HEK293T (cell line): ENCODE measurements at places on chromosomes 16 and 17.

- DNase-seq, result no peak
These were observed 58.3 kb downstream of the SREBF1 start for GRCh38 chr17:17778308-17779014.

GRCh38 chr16:19437280-19437679, 19.6 kb downstream of the TMC5 start:
- no peak for DNase-seq

GRCh38 chr16:21708533-21709115, 44.9 kb downstream of the OTOA start:
- peak; percentile 66 for DNase-seq

DNA sequence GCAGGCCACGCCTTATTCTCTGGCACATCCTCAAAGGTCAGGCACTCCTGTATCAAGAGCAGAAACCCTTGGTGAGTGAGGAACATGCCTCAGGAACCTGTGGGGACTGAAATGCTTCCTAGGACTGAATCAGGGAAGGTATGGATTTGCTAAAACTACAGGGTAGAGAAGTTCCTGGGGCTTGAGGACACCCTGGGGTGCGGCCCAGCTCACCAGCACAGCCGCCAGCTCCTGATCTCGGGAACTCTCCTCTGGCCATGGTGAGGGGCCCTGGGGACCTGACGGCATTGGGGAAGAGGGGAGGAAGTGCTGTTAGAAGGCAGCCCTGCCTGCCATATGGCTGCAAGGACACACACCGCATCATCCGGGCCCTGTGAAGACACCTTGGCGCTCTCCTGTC, 7.5 kb downstream of the ZSCAN10 start:
- no peak for DNase-seq

DNA sequence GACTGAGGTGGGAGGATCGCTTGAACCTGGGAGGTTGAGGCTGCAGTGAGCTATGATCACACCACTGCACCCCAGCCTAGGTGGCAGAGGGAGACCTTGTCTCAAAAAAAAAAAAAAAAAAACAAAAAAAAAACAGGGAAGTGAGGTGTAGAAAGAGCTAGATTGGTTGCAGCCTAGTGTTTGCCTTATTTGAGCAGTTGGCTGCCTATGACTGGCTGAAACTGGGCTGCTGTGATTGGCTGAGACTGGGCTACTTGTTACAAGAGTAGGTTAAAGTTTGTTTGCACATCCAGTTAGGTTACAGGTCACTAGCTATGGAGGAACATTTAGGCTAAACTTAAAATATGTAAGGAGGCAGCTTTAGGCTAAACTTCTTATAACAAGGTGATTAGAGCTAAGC, 5.7 kb downstream of the DHRS7B start:
- DNase-seq, result no peak

GRCh38 chr16:53597776-53598175, 94.8 kb upstream of the AKTIP start:
- no peak for DNase-seq

DNA sequence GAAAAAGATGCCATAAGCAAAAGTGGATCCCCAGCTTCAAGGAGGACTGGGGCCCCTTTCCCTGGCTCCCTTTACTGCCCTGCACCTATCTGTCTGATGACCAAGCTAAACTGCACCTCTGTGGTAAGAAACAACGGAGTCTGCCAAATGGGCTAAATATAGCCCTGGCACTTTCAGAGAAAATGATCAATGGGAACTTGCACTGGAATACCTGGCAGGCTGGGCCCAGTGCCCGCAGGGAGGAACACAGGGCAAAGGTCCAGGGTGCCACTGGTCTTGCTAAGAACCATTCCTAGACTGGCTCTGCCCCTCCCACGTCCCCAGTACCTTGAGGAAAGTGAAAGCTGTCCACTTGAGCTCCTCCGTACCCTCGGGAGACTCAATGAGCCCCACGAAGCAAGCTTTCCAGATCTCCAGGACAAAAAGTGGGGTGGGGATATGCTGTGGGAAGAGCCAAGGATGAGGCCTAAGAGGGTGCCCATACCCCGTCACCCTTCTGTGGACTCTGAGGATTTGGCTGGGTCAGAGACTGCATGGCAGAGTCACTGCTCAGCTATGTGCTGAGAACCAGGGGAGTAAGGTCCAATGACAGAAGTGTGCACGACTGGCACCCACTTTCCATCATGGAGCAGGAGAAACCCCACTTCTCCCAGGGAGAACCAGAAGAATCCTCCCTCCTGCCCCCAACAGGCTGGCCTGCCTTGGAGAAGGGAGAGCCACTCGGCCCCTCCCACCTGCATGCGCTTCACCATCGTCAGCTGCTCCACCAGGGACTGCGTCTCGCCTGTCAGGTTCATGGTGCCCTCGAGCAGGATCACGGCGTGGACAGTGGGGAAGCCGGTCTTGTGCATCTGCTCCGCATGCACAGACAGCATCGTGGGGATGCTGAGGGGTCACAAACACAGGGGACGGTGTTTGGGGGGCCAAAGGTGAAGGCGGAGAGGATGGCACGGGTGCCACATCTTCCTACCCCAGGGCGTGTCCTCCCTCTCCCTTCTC, 17.4 kb downstream of the CSF3 start:
- no peak for DNase-seq

GRCh38 chr17:40479754-40480480, 21.5 kb downstream of the TNS4 start:
- no peak for DNase-seq

- no peak for DNase-seq
These were observed 88.8 kb downstream of the CYLD start for GRCh38 chr16:50830698-50831097.

DNA sequence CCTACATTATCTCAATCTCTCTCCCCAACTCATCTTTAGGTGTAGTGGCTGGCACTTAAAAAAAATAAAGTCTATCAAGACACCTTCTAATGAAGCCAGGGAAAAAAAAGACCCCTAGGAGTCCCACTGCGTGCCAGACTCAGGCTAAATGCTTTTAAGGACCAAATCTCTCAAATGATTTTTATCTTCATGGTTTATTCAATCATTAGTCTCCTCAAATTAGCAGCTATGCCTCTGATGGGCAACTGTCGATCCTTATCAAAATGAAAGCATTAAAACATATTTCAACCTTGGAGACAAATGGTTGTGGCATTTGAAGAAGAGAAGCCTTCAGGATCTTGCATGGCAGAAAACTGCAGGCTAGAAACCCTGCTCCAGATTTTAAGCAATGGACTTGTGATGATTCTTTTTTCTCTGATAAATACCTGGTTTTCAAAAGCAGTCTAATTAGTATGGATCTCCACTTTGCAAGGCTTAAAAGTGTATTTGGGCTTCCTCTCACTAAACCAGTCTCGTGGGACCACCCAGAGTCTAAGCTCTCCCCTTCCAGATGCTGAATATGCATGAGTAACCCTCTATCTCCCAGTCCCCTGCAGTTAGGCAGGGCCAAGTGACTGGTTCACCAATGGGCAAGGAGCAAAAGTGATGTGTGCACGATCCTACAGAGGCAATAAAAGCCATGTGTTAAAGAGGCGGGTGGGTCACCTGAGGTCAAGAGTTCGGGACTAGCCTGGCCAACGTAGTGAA, 14.9 kb downstream of the ITPRIPL2 start:
- DNase-seq, result no peak

DNA sequence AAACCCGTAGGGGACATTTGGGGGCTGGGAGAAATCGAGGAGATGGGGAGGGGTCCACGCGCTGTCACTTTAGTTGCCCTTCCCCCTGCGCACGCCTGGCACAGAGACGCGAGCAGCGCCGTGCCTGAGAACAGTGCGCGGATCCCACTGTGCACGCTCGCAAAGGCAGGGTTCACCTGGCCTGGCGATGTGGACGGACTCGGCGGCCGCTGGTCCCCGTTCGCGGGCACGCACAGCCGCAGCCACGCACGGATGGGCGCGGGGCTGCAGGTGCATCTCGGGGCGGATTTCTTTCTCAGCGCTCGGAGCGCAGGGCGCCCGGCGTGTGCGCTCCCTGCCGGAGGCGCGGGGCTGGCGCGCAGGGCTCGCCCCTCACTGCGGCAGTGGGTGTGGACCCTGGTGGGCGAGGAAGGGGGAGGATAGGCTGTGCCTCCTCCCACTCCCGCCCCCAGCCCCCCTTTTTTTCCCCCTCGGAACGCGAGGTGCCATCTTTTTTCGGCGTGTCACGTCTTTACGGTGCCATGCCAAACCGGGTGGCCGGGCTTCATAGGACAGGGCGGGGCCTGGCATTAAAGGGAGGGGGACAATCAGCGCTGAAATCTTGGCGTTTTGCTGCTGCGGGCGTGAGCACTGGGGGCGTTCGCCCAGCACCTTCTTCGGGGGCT, 1.1 kb downstream of the MAPT start:
- peak; percentile 44 for DNase-seq

- DNase-seq, result no peak
These were observed 489 bp downstream of the ZC3H18 start for GRCh38 chr16:88570691-88571092.

DNA sequence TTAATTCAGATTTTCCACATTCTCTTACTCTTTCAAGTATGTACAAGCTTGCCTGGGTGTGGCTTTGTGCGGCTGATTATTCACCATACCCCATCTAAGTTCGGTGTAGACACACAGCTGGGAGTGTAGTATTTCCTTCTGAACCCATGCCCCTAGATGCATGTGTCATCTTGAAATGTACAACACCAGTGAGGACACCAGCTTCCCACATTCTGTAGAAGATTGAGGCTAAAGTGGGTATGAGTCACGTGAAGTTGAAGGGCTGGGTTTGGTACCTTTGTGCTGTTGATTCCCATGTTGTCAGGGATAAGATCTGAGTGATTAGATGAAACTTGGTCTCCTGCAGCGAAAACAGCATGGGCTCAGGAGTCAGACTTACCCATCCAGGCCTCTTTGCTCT, 14.6 kb upstream of the DHX8 start:
- DNase-seq, result no peak

DNA sequence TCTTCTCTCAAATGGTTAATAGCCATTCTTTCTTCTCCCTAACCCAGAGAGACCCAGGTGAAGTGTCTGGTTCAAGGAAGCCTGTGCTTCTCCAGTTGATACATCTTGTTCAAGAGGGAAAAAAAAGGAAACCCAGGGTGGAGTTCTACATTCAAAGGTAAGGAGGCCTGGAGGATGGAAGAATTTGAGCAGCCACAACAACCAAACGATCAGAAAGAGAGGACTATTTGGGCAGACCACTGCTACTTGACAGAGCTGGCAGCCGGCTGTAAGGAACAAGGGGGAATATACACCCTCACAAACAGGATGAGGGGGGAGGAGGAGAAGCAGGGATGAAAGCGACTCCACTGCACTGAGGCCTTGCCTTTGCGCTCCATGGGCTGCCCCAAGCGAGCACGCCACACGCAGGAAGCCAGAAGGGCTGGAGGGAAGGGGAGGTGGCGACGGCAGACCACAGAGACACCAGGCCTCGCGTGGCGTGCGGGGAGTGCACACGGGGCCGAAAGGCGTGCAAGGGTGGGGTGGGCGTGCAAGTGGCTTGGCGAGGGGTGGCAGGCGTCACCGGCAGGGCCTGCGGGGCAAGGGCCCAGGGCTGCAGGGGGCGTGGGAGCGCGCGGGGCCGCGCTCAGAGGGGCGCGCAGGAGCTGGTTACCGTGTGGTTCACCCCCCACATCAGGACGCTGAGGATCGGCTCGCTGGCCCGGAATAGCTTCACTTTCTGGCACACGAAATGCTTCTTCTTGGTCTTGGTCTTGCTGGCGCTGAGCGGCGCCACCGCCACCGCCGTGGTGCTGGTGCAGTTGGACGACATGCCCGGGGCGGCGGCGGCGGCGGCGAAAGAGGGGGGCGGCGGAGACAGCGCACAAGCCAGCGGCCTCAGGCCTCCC, 499 bp downstream of the PIP4K2B start:
- DNase-seq, result peak; percentile 26

DNA sequence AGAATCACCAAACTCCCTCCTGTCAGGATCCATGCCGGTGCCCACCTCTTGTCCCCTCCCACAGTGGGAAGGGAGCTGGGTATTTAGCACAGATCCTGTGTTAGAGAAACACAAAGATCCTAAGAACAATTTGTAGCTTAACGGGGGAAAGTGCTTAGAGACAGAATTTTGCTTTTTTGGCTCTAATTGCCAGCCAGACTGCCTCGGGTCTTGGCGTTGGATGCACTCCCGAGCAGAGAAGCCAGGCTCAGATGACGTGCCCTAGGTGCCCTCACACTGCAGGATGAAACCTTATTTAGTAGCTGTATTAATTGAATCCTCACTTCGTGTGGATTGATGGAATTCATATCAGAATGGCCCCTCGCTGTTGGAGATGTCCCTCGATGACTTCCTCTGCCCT, 22.5 kb upstream of the MAF start:
- no peak for DNase-seq

GRCh38 chr17:27793906-27794569, 6.3 kb downstream of the NOS2 start:
- DNase-seq, result no peak

GRCh38 chr16:90018652-90019542, at the start of gene DBNDD1:
TSS of gene DBNDD1 (minus strand) at chr16:90019456. CDS start at chr16:90019341, 115 bp downstream.
- DNase-seq, result no peak

- peak; percentile 80 for DNase-seq
These were observed 56.5 kb upstream of the CIBAR2 start for GRCh38 chr16:85168732-85169256.

- DNase-seq, result no peak
These were observed 24.2 kb downstream of the MPG start for GRCh38 chr16:102060-102855.

GRCh38 chr17:14458724-14459123, 157.8 kb downstream of the HS3ST3B1 start:
- no peak for DNase-seq

- no peak for DNase-seq
These were observed 5.7 kb downstream of the PLD2 start for GRCh38 chr17:4812690-4813089.

DNA sequence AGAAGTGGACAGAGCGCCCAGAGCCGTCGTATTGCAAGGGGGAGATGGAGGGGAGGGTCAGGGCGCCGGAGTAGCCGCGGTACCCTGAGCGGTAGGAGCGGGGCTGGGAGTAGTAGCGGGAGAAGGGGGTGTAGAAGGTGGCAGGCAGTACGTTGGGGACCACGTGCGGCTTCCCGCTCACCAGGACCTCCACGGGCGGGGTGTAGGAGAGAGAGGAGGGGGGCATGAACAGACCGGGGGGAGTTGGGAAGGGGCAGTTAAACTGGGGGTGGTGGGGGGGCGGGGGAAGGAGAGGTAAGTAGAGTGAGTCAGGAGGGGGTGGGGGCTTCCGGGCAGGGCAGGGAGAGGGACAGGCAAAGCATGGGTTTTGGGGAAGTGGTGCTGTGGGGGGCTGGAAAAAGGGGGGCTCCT, 16.8 kb downstream of the ST6GALNAC2 start:
- DNase-seq, result no peak

DNA sequence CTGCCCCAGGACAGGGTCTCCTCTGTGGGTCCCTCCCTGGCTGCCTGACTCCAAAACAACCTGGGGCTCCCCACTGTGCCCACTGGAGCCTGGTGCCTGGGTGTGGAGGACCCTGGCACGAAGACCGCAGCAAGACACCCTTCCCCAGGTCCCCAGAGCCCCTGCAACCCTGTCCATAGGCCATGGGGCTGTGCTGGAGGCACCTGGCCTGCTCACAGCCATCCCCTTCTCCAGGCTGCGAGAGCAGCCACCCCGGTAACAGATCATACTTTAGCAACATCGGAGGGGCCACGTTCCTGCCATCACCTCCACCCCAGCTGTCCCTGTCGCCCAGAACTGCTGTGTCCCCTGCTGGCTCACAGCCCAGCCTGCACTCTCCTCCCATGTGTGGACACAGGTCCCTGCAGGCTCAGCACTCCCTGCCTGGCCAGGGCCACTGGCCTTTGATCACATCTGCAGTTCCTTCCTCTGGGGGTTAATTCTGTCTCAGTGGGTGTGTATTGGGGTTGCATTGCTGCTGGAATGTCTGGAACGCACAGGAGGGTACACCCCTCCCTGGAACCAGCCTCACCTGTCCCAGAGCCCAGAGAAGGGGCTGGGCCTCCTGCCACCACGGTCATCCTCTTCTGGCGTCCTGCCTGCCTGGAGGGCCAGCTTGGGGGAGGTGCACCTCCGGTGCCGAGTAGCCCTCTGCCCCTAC, 12.2 kb downstream of the PPL start:
- DNase-seq, result no peak
